Heart right ventricle (tissue), 16 donors: ENCODE measurements at places on chromosomes 16 and 17.

DNA sequence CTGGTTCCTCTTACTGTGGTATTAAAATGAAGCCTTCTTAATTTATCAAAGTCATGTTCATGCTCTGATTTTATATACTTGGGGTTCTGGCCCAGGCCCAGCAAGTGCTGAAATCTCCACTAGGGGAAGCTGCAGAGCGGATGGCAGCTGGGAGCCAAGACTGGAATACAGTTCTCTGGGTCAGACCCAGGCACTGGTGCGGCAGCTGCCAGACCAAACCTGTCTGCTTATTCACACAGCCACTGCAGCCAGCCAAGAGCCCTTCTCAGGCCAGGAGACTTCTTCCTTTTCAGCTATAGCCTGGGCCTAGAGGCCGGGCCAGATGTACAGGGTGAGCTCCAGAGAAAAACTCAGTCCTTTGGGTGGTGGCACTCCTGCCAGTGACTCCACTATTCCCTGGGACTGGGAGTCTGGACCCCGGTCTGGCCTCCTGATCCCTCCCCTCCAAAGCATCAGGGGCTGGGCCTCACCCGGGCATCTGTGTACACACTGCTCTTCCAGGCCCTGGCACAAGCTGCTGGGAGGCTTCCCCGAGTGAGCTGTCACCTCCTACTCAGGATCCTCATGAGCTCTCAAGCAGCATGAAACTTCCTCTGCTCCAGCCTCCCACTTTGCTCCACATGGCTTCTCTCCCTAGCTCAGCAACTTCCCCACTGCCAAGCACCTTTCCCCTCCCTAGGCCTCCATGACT, 24.4 kb downstream of the ATP6V0D1 start:
- DNase-seq: peak; percentile 67

DNA sequence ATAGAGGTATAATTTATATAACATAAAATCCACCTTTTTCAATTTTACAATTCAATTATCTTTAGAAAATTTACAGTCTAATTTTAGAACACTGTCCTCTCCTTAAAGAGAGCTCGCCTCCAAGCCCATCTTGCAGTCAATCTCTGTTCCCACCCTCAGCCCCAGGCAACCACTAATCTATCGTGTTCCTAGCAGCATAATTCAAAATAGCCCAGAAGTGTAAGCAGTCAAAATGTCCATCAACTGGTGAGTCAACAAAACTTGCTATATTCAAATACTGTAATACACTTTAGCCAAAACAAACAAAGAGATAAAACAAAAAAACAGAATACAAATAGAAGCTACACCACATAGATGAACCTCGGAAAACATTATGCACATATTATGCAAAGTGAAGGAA, 1006.8 kb upstream of the EEF2KMT start:
- DNase-seq: no peak

GRCh38 chr16:57084257-57084770, 8.1 kb upstream of the CPNE2 start:
- DNase-seq: peak; percentile 74

- no peak for DNase-seq
Measured at GRCh38 chr16:28873543-28874201, 4.6 kb upstream of the ATP2A1 start.

DNA sequence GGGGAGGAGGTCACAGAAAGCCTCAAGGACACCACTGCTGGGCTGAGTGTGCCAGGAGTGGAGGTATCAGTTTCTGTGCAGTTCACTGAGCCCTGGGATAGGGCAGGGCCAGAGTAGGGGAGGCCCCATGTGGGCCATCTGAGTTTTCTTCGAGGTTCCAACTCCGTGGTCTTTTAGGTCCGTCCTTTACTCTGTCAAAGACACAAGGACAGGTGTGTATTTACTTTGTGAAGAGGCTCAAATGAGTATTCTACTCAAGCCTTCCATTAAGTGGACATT, 59.5 kb downstream of the USP22 start:
- DNase-seq: no peak

DNA sequence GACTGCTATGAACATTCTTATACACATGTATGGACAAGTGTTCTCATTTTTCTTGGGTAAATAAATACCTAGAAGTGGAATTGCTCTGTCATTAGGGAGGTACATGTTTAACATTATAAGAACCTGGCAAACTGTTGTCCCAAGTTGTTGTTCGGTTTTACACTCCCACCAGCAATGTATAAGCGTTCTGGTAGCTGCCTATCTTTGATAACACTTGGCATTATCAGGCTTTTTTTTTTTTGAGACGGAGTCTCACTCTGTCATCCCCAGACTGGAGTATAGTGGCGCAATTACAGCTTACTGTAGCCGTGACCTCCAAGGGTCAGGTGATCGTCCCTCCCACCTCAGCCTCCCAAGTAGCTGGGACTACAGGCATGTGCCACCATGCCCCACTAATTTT, 16.3 kb downstream of the ATAD5 start:
- no peak for DNase-seq

DNA sequence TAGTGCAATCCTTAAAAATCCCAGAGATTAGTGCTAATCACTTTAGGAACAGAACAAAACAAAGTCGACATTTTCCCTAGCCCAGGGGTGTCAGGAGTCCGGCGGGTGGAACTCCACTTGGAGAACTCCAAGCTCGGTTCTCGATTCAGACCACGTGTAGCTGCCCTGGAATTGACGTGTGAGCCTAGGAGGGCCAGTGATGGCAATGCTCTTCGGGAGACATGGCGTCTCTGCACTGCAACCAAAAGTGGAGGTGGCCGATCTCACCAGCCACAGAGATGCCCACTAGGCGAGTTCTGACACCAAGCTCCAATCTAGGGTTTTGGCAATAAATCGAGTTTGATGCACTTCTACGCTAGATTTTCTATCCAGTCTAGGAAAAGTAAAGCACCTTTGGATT, 17.6 kb downstream of the MAP1LC3B start:
- no peak for DNase-seq

- no peak for DNase-seq
Measured at GRCh38 chr16:59148056-59148768, 414.1 kb upstream of the GOT2 start.
